ENCODE measurements at places on chromosomes 7 and 10.
A peak's percentile ranks its signal among the peaks of the same experiment; 100 is the strongest.

- H3K4me1 ChIP-seq = peaks cover 7% of the 10 kb centered on the region
- no peaks in the 10 kb centered on the region for H3K36me3 ChIP-seq
- no peaks in the 10 kb centered on the region for H3K27me3 ChIP-seq
These were observed 10.1 kb downstream of the ABCB1 start for GRCh38 chr7:87590578-87590977.

DNA sequence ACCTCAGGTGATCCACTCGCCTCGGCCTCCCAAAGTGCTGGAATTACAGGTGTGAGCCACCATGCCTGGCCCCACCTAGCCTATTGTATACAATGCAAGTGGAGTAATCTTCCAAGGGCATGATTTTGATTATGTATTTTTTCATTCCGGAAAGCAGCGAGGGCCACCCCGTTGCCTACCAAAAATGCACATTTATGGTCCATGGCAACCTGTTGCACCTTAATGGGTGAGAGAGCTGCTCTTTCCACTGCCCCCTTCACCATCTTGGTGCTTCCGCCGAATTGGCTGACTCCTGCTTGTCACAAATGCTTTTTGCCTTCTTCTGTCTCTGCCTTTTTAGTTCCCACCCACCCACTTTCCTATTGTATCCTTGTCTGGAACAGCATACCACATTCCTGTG lies 699.5 kb downstream of the LRMDA start:
- no peaks in the 10 kb centered on the region for H3K36me3 ChIP-seq
- DNase-seq = no peak
- H3K27ac ChIP-seq = no peak overlapping the region
- H3K27me3 ChIP-seq = no peaks in the 10 kb centered on the region
- H3K4me3 ChIP-seq = no peak overlapping the region

- peaks cover 2% of the 10 kb centered on the region for H3K36me3 ChIP-seq
- peak overlapping the region; percentile 94 for H3K4me3 ChIP-seq
- peak overlapping the region; percentile 71 for H3K27ac ChIP-seq
- peaks cover 18% of the 10 kb centered on the region for H3K4me1 ChIP-seq
These were observed 15.4 kb upstream of the FKBP9 start for GRCh38 chr7:32941681-32942414.

GRCh38 chr10:28118985-28119628 lies 120.2 kb upstream of the ODAD2 start:
- peaks cover 25% of the 10 kb centered on the region for H3K36me3 ChIP-seq
- H3K4me3 ChIP-seq = no peak overlapping the region
- H3K27ac ChIP-seq = peak overlapping the region; percentile 31
- no peaks in the 10 kb centered on the region for H3K27me3 ChIP-seq
- H3K4me1 ChIP-seq = peaks cover 16% of the 10 kb centered on the region

GRCh38 chr7:92517631-92518030 lies 10.7 kb downstream of the PEX1 start:
- H3K36me3 ChIP-seq = peaks cover 13% of the 10 kb centered on the region
- peak overlapping the region; percentile 64 for H3K27ac ChIP-seq
- H3K4me1 ChIP-seq = peaks cover 9% of the 10 kb centered on the region
- H3K4me3 ChIP-seq = no peak overlapping the region

DNA sequence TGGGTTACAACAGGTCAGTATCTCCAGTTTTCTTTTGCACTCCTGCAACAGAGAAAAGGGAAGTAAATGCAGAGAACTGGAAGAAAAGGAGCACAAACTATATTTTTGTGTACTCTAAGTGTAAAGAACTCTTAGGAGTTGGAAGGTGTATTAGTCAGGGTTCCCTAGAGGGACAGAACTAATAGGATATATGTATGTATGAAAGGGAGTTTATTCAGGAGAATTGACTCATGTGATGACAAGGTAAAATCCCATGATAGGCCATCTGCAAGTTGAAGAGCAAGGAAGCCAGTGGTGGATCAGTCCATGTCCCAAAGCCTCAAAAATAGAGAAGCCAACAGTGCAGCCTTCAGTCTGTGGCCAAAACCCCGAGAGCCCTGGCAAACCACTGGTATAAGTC lies 22.6 kb upstream of the RAB18 start:
- H3K4me1 ChIP-seq = no peaks in the 10 kb centered on the region
- H3K36me3 ChIP-seq = no peaks in the 10 kb centered on the region
- no peaks in the 10 kb centered on the region for H3K27me3 ChIP-seq
- no peak for DNase-seq
- H3K27ac ChIP-seq = no peak overlapping the region

DNA sequence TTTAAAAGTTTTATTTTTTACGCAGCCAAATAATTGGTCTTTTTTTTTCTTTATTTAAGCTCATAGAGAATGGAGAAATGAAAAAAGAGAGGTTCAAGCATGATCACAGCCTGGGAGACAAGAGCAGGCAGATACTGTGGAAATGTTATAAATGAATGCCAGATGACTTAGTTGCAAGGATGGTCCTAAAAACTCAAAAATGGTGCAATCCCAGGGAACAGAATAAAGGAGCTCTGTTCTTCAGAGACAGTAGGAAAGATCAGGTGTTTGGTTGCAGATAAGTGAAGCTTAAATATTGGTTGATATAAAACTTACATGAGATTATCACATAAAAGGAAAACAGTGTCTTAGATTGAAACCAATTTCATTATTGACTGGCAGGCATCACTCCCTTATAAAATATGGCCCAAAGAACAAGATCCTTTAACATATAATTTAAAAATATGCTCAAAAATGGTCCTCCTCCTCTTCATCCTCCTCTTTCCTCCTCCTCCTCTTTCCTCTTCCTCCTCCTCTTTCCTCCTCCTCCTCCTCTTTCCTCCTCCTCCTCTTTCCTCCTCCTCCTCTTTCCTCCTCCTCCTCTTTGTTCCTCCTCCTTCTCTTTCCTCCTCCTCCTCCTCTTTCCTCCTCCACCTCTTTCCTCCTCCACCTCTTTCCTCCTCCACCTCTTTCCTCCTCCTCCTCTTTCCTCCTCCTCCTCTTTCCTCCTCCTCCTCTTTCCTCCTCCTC lies 18.6 kb downstream of the GNAT3 start:
- H3K4me1 ChIP-seq = no peaks in the 10 kb centered on the region
- H3K36me3 ChIP-seq = no peaks in the 10 kb centered on the region
- H3K27ac ChIP-seq = no peak overlapping the region
- no peak for DNase-seq
- no peak overlapping the region for H3K4me3 ChIP-seq

GRCh38 chr7:12949060-12949931 lies 261.9 kb downstream of the ARL4A start:
- no peak for DNase-seq
- H3K4me1 ChIP-seq = no peaks in the 10 kb centered on the region
- H3K4me3 ChIP-seq = no peak overlapping the region
- no peaks in the 10 kb centered on the region for H3K27me3 ChIP-seq
- H3K27ac ChIP-seq = no peak overlapping the region

GRCh38 chr10:33358016-33358415 lies 23.5 kb upstream of the NRP1 start:
- H3K36me3 ChIP-seq = no peaks in the 10 kb centered on the region
- no peak overlapping the region for H3K27ac ChIP-seq
- no peaks in the 10 kb centered on the region for H3K4me1 ChIP-seq
- peaks cover 10% of the 10 kb centered on the region for H3K27me3 ChIP-seq
- DNase-seq = no peak

DNA sequence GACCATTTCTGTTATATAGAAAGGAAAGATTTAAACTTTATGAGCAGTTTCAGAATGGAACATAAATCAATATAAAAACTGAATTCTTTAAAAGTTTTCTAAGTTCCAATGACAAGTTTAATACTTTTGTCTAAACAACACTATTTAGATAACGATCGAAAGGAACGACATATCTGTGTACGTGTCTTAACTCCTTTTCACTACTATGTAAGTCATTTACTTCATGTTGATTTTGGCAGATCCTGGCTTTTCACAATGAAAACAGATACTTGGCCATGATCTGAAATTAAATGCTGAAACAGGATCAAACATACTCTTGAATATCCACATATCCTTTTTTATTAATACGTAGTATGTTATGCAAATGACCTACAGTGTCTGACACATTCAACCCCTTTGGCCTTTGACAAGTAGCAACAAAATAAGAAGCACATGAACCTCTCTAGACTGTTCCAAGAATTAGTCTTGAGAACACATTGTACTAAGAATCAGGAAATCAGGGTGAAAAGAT lies 41.9 kb downstream of the RNLS start:
- no peaks in the 10 kb centered on the region for H3K4me1 ChIP-seq
- DNase-seq = no peak
- H3K27me3 ChIP-seq = no peaks in the 10 kb centered on the region
- H3K27ac ChIP-seq = no peak overlapping the region
- no peak overlapping the region for H3K4me3 ChIP-seq

GRCh38 chr10:124336186-124336585 lies 82.5 kb downstream of the OAT start:
- peaks cover 4% of the 10 kb centered on the region for H3K4me1 ChIP-seq
- H3K4me3 ChIP-seq = no peak overlapping the region
- no peaks in the 10 kb centered on the region for H3K27me3 ChIP-seq
- H3K27ac ChIP-seq = no peak overlapping the region

- peaks cover 33% of the 10 kb centered on the region for H3K4me1 ChIP-seq
- no peak overlapping the region for H3K4me3 ChIP-seq
- H3K27me3 ChIP-seq = no peaks in the 10 kb centered on the region
- H3K27ac ChIP-seq = no peak overlapping the region
These were observed 3.4 kb downstream of the TMEM209 start for GRCh38 chr7:130201796-130202195.

Measured in activated naive CD4-positive, alpha-beta T cell treated with anti-CD3 and anti-CD28 coated beads for 36 hours (primary cell).